ENCODE measurements at places on chromosomes 11 and 22. TPM values are rescaled to one million over a fixed set of nuclear protein-coding genes. Genes with fewer than 3 reads are reported as not detected.
A peak's percentile ranks its signal among the peaks of the same experiment; 100 is the strongest.

Gene BEST1
- total RNA-seq: 0.61 TPM

DNA sequence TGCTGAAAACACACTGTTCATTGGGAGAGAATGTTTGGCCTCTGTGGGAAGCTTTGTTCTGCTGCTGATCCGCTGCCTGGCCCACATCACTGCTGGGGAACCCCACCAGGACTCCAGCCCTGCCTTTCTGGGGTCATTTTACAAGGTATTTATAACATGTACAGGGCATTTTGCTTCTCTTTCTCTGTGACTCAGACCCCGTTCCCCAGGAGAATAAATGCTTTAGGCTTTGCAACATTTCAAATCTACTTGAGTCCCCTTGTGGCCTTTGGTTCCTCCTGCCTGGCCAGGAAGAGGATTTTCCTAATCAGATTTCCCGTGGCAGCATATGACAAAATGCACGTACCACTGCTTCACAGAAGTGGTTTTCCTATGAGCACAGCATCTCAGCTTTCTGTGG lies 43.0 kb downstream of the BTG4 start:
- H3K4me1 ChIP-seq: peaks cover 10% of the 10 kb centered on the region
- no peak for DNase-seq
- H3K36me3 ChIP-seq: no peaks in the 10 kb centered on the region
- no peak overlapping the region for H3K4me3 ChIP-seq
- H3K27me3 ChIP-seq: peaks cover 1% of the 10 kb centered on the region

GRCh38 chr22:48483764-48484528 lies 1343.7 kb downstream of the BRD1 start:
- DNase-seq: no peak
- H3K4me1 ChIP-seq: no peaks in the 10 kb centered on the region
- H3K4me3 ChIP-seq: no peak overlapping the region
- no peak overlapping the region for H3K27ac ChIP-seq
- H3K36me3 ChIP-seq: no peaks in the 10 kb centered on the region

GRCh38 chr22:38971202-38971601 lies 10.9 kb upstream of the APOBEC3B start:
- H3K36me3 ChIP-seq: no peaks in the 10 kb centered on the region
- H3K27ac ChIP-seq: no peak overlapping the region
- H3K4me3 ChIP-seq: no peak overlapping the region
- no peak for DNase-seq
- H3K4me1 ChIP-seq: peaks cover 1% of the 10 kb centered on the region

DNA sequence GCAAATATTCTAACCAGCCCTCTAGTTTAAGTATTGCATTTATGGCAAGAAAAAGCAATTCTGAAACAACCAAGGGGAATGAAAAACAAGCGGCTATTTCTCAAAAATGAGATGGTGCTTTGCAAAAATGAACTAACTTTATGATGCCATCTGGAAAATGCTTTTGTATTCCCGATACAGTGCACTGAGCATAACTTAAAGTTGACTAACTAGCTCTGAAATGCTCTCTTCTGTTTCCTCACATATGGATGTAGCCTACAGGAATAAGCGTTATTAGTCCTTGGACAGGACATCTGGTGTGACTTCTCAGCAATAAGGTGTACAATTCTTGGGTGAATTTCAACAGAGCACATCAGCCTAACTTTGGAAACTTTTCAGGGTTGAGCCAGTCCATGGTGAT lies 228.2 kb upstream of the DDI1 start:
- H3K27ac ChIP-seq: no peak overlapping the region
- no peaks in the 10 kb centered on the region for H3K4me1 ChIP-seq
- no peaks in the 10 kb centered on the region for H3K36me3 ChIP-seq
- no peak for DNase-seq

DNA sequence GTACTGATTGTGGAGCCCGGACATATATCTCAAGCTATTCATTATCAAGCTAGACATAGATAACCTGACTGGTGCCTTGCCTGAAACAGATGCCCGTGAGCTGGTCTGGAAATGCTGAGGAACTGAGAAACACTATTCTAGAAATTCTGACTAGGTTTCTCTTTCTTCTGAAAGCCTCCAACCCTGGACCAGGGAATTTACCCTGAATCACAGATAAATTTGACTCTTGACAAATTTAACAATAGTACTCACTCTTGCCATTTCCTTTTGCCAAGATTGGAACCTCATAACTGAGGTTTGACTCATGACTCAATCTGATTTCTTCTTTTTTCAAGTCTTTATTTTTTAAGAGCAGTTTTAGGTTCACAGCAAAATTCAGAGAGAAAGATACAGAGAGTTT lies 189.6 kb upstream of the SYN3 start:
- no peak overlapping the region for H3K4me3 ChIP-seq
- no peaks in the 10 kb centered on the region for H3K36me3 ChIP-seq
- no peak overlapping the region for H3K27ac ChIP-seq

GRCh38 chr11:14566331-14567063 lies 46.3 kb upstream of the PSMA1 start:
- DNase-seq: no peak
- H3K4me3 ChIP-seq: no peak overlapping the region
- peaks cover 27% of the 10 kb centered on the region for H3K4me1 ChIP-seq
- H3K27me3 ChIP-seq: no peaks in the 10 kb centered on the region
- H3K36me3 ChIP-seq: peaks cover 84% of the 10 kb centered on the region

DNA sequence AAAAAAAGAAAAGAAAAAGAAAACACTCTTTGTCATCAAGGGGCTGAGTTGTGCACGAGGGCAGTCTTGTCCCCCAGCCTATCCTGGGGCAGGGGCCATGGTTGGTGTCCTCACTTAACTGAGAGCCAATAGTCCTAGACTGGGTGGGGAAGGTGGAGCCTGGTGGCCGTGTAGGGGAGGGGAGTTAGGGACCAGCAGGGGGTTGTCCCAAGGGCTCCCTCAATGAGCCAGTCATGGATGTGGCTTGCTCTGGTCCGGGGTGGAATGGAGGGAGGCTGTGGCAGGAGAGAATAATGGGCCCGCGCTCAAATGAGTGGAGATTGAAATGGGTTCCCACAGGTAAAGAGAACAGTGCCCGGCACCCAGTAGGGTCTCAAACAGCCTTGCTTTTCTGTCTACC lies 46.2 kb downstream of the CACNA1I start:
- peaks cover 1% of the 10 kb centered on the region for H3K36me3 ChIP-seq
- H3K4me3 ChIP-seq: no peak overlapping the region
- DNase-seq: no peak
- H3K27me3 ChIP-seq: peaks cover 13% of the 10 kb centered on the region

Gene APIP
- total RNA-seq: 39.0 TPM

DNA sequence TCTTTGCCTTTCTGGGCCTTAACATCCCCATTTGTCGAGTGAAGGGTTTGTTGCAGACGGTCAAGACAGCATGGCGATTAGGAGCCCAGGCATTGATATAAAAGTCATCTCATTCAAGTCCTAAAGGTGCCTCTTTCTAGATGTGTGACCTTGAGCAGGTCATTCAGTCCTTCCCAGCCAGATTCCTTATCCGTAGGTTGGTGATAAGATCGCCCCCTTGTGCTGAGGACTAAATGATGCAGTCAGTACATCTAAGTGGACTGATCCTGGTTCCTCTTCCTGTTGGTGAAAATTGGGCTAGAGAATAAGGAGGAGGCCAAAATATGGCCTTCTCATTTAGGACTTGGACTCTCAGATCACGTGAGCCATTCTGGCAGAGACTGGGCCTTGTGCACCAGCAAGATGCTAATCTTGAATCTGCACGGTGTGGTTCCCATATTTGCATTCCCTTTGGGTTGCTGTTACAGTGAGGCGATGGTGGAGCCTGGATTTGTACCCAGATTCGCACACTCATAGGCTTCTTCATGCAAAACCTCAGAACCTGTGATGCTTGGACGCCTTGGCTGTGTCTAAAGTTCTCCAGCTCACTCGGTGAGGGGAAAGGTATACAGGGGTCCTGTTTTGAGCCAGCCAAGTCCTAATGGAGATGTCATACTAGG lies 156.8 kb downstream of the MYO18B start:
- H3K4me3 ChIP-seq: no peak overlapping the region
- no peaks in the 10 kb centered on the region for H3K36me3 ChIP-seq
- H3K4me1 ChIP-seq: no peaks in the 10 kb centered on the region
- H3K27ac ChIP-seq: no peak overlapping the region

Gene PHLDA2
- total RNA-seq: 3.7 TPM

DNA sequence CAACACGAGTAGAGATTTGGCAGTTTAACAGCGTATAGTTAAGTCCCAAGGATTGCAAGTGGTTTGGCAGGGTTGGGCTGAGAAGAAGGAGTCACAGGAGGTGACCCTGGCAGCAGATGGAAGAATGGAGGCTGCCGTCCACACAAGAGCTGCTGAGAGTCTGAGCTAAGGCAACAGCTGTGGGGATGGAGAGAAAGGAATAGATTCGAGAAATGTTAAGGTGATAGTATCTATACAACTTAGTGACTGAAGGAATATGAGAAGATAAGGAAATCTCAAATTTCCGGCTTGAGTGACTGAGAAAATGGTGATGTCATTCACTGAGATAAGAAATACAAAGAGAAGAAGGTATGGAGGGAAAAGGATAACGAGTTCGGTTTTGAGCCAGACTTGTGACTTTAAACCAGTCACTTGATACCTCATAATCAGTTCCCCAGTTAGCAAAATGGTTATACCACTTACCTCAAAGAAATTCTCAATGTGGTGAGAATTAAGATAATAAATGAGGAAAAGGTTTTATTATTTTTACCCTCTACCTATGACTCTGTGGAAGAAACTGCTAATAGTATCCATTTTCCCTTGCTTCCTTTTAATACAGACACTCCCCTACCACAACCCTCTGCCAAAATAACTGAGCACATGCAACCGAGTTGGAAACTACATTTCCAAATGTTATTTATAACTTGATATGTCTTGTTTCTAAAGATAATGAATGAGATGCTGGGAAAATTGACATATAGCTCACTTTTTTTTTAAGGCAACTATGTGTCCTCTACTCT lies 30.7 kb downstream of the FAM168A start:
- H3K27me3 ChIP-seq: no peaks in the 10 kb centered on the region
- no peaks in the 10 kb centered on the region for H3K4me1 ChIP-seq
- peaks cover 4% of the 10 kb centered on the region for H3K36me3 ChIP-seq
- no peak overlapping the region for H3K4me3 ChIP-seq

Gene NRGN
- total RNA-seq: 5.7 TPM

DNA sequence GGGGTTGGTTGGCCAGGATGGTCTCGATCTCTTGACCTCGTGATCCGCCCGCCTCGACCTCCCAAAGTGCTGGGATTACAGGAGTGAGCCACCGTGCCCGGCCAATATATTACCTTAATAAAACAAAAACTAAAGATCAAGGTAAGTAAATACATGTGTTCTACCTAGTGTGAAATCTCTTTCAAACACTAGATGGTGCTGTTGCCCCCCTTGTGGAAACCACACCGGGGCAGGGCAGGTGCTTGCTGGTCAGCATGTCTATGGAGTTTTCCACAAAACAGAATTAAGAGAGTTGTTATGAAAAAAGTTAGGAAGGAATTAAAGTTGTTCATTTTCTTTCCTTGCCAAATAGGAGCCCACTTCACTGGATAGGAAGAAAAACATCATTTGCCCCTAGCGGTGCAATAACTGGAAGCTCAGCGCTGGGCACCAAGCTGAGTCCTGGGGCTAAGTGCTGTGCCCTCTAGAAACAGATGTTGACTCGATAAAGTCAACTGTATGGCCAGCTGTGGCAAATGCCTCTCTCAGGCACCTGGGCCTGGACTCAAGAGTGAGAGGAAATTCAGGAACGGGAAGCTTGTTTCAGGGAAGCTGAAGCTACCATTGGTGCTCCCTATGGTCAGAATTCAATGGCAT lies 6.3 kb upstream of the KCNJ5 start:
- no peak overlapping the region for H3K4me3 ChIP-seq
- H3K4me1 ChIP-seq: peaks cover 4% of the 10 kb centered on the region
- H3K27me3 ChIP-seq: peaks cover 46% of the 10 kb centered on the region
- DNase-seq: peak; percentile 67

DNA sequence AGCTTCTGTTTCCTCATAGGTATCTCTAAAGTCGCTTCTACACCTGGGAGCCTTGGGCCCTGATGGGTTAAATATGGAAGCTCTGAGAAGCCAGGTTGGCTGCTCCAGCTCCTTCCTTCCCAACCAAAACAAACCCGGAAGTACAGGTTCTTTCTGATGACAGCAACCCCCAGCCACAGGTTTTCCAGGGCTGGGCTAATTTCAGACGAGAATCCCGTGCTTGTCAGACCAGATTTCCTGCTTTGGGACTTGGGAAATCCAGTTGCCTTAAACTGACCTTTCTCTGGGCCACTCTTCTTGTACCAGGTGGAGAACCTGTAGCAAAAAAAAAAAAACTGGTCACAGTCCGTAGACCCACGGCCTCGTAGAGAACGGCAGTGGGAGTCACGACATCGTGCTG lies 51.9 kb downstream of the RBX1 start:
- H3K36me3 ChIP-seq: no peaks in the 10 kb centered on the region
- H3K4me1 ChIP-seq: no peaks in the 10 kb centered on the region
- no peak overlapping the region for H3K4me3 ChIP-seq
- no peak overlapping the region for H3K27ac ChIP-seq

Gene SLC17A6
- not detected for total RNA-seq

- H3K27ac ChIP-seq: no peak overlapping the region
- peaks cover 35% of the 10 kb centered on the region for H3K4me1 ChIP-seq
- H3K27me3 ChIP-seq: no peaks in the 10 kb centered on the region
- DNase-seq: no peak
- no peaks in the 10 kb centered on the region for H3K36me3 ChIP-seq
- H3K4me3 ChIP-seq: no peak overlapping the region
These were observed 12.9 kb upstream of the CD3E start for GRCh38 chr11:118291477-118292135.

GRCh38 chr11:14110629-14111028 lies 148.1 kb downstream of the SPON1 start:
- no peaks in the 10 kb centered on the region for H3K36me3 ChIP-seq
- H3K27ac ChIP-seq: no peak overlapping the region
- H3K27me3 ChIP-seq: no peaks in the 10 kb centered on the region
- no peak overlapping the region for H3K4me3 ChIP-seq

DNA sequence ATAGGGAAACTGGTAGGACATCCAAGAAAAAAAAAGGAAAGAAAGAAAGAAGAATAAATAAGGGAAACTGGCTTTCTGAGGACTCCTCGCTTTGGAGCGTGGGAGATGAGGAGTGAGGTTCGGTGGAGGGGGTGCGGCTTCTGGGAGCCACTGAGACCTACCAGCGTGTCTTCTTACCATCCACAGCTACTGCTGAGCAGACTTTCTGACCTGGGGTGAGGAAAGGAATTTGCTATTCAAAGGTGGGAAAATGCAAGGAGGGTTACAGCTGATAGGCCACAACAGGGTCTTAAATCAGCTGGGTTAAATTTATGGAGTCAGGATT lies 488 bp upstream of the SELENOM start:
- no peaks in the 10 kb centered on the region for H3K27me3 ChIP-seq
- H3K4me1 ChIP-seq: peaks cover 18% of the 10 kb centered on the region
- peak overlapping the region; percentile 80 for H3K27ac ChIP-seq
- DNase-seq: no peak
- H3K4me3 ChIP-seq: peak overlapping the region; percentile 78

Gene SMIM35
- 0.32 TPM for total RNA-seq

- H3K27me3 ChIP-seq: no peaks in the 10 kb centered on the region
- no peaks in the 10 kb centered on the region for H3K36me3 ChIP-seq
- no peak overlapping the region for H3K4me3 ChIP-seq
- H3K4me1 ChIP-seq: peaks cover 2% of the 10 kb centered on the region
These were observed 309.1 kb downstream of the SWAP70 start for GRCh38 chr11:9972989-9973388.

- H3K27ac ChIP-seq: no peak overlapping the region
- no peak for DNase-seq
- H3K4me1 ChIP-seq: no peaks in the 10 kb centered on the region
- no peak overlapping the region for H3K4me3 ChIP-seq
These were observed 51.7 kb downstream of the CYB5R2 start for GRCh38 chr11:7621554-7621953.

Data from activated CD8-positive, alpha-beta T cell treated with anti-CD3 and anti-CD28 coated beads for 36 hours (primary cell).